ENCODE measurements at places on chromosomes 11 and 22.

DNA sequence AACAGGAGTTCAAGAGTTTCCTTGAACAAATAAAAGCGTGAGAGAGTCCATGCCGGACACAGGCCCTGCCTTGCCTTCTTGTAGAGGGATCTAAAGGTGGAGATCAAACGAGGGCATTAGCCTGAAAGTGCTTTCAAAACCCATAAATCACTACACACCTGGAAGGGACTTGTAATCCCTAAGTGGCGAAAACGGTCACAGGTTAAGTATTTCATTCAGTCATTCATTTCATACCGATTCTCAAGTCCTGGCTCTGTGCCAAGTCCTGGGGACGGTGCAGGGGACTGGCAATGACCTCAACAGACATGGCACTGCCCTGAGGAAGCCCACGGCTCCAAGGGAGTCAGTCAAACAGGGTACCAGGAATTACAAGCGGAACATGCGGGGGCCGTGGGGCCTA is 26.6 kb downstream of the ELFN2 start:
- no peak for DNase-seq

DNA sequence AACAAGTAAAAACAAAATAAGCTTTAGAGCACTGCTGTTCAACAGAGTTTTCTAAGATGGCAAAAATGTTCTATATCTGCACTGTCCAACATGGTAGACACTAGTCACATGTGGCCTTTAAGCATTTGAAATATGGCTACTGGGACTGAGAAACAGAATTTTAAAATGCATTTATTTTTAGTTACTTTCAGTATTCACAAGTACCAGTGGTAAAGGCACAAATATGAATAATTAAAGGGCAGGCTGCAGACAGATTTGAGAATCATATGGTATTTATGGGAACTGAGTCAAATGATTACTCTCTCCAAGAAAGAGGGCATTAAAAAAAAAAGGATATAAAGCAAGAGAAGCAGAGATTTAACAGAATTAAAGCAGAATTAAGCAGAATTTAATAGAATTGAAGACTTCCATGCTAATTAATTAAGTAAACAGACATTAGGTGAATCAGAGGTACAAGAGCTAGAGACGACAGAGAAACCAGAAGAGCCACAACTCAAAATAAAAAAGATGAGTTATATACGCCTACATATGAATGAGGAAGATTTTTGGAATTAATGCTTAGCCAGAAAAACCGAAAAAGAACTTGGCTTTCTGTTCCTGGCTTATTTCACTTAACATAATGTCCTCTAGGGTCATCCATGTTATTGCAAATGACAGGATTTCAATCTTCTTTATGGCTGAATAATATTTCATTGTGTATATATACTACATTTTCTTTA is 160.4 kb downstream of the ATG16L2 start:
- no peak for DNase-seq

GRCh38 chr22:36104988-36105387 is 55.6 kb downstream of the APOL3 start:
- DNase-seq, result no peak

DNA sequence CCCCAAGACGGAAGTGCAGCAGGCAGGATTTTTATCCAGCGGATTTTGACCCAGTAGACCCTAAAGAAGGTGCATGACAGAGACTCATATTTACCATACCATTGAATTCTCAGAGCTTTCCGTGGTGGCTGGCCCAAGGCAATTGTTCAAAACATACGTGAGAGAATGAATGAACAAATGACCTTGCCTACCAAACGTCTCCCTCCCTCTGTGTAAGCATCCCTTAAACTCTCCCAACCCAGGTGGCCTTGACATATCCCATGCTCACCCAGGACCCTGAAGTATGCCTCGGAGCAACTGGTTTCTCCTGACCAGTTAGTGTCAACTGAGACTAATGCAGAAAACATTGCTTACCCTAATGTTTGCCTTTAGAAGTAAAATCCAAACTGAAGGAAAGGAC is 154.9 kb downstream of the TEAD1 start:
- no peak for DNase-seq

GRCh38 chr11:126194121-126194543 is 17.3 kb downstream of the RPUSD4 start:
- DNase-seq, result peak; percentile 16

DNA sequence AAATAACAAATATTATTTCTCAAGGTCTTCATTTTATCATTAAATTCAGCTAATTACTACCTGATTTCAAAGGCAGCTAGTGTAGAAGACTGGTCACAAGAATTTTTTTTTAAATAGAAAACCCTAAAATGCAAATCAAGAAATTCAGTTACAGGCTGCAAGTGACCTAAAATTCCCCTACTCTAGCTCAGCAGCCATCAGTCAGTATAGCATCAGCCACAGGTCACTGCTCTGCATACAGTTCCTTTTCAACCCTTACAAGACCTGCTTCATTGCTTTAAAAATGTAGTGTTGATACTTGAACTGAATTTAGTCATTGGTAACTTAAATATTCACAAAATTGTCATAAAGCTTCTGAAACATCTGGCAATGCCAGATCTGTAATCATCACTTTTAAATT is 9.5 kb upstream of the B3GNT6 start:
- no peak for DNase-seq

DNA sequence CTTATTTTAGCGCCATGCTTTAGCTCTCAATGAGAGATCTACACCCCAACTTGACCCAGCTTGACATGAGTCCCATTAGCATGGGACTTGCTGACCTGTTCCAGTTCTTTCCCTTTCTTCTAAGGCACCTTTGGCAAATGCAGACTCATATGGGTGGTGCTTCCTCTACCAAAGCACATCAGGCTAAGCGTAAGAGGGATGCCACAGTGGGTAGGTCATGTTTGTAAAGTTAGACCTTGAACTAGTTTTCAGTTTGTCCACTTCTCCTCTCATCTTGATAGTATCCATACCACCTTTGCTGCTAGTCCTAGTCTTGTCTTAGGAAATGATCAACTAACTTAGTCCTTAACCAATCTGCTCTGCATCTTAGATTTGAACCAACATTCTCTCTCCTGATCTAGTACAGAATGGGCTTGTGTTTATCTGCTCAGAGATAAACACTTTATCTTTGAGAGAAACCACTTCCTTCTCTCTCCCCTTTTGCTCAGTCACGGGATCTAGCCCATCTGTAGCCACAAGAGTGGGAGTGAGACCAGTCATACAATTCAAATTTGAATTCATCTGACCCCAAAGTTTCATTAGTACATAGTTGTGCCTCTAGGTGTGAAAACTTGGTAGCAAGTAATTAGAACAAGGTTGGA is 72.1 kb upstream of the CD44 start:
- DNase-seq, result no peak

- DNase-seq, result no peak
These were observed 23.8 kb downstream of the CD82 start for GRCh38 chr11:44589301-44589700.

All from NCI-H1694 treated with DMSO at 0.1 percent for 48 hours (cell line).